ENCODE measurements at places on chromosomes 2 and 18.

DNA sequence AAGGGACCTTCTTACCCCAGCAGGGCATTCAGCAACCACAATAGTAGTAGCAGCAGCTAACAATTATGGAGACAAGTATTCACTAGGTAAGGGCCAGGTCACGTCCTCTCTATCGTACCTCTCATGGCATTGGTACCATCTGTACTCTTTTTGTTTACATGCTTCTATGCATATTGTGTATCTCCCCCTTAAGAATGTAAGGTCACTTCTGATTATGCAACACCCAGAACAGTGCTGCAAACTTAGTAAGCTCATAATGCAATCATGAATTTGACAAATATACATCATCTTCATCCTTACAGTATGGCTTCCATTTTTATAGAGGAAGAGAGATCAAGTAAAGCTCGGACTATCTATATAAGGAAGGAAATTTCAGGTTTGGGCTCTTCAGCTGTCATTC lies 46.1 kb downstream of the SPRED2 start:
- DNase-seq, result no peak

GRCh38 chr2:191738667-191739066 lies 60.7 kb downstream of the NABP1 start:
- no peak for DNase-seq

- DNase-seq, result no peak
Measured at GRCh38 chr2:98372121-98372520, 25.9 kb downstream of the CNGA3 start.

- no peak for DNase-seq
Measured at GRCh38 chr2:240441326-240441992, 6.0 kb downstream of the GPC1 start.

- no peak for DNase-seq
Measured at GRCh38 chr2:177573120-177573519, 180.5 kb downstream of the AGPS start.

- DNase-seq, result no peak
Measured at GRCh38 chr2:148725564-148725963, 81.0 kb downstream of the EPC2 start.

DNA sequence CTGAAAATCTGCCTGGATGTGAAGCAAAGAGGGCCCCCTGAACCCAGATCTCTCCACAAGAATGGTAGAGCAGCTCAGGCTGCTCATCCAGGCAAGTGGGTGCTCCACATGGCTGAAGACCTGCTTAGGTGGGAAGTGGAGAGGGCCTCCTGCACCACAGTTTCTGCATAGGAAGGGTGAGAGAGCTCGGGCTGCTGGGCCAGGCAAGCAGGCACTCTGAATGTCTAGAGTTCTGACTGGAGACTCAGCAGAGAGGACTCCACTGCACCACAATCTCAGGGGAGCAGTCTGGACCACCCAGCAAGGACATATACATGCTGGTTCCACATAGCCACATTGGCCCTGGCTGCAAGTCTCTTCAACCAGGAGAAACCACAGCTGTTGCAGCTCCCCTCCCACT lies 52.0 kb downstream of the DSEL start:
- no peak for DNase-seq

GRCh38 chr2:77007686-77008085 lies 514.5 kb downstream of the LRRTM4 start:
- DNase-seq, result no peak

DNA sequence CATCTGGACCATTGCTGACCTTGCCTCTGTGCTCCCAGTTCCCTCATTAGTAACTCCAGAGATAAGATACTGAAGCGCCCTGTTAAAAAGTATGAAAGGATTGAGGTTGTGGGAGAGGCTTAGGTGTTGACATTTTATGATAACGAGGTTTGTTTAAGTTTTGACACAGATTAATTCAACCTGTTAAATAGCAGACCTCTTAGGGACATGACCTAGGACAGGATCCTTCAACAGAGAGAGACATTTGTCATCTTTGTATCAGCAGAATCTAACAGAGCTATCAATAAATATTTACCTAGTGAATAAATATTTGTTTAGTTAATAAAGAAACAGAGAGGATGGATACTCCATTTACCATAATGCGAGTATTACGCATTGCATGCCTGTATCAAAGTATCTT lies 99.5 kb downstream of the DCC start:
- DNase-seq, result no peak

DNA sequence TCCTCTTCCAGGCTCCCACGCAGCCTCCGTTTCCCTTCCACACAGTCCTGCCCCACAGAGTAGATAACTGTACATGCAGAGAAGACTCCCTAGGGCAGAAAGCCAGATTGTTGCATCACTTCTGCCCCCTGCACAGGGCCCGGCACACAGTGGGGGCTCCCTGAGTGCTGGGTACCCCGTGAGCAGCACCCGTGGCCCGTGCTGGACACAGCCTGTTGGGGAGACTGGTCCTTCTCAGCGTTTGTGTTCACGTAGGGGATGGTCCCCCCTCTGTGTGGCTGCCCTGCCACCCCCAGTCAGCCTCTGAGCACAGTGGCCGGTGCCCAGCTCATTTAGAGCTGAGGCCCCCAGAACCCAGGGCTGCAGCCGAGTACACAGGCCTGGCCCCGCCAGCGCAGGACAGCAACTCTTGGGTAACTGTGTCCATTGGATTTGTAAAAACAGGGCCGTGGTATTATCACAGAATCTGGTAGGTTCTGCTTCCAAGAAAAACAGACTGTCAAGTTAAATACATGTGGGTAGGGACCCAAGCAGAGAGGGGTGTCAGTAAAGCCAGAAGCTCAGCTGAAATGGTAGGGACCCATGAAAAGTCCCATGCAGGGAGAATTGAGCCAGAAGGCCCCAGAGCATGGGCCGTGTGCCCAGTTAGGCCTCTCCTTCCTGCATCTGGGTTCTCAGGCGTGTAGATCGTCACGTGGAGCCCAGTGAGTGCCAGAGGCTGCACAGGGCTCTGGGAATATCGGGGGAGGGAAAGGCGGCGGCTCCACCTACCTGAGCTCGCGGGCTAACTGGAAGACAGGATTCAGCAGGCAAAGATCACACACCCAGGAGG lies 257.3 kb downstream of the ATAD2B start:
- DNase-seq, result no peak

DNA sequence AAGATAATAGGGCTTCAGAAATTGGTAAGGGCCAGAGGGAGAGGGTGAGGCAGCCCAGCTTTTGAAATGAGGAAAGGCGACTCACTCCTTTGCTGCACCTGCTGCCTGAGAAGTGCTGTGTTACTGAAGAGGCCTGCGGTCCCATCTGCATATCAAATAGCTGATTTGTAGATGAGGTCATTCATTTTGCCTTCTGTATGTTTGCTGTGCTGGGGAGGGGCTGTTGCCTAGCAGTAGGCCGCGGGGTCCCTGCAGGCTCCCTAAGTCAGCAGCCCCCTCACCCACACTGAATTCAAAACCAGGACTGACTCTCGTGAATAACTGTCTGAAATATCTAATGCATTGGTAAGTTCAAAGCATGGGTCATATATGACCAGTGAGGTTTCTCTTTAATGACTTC lies 377.2 kb downstream of the SOX11 start:
- DNase-seq, result no peak

DNA sequence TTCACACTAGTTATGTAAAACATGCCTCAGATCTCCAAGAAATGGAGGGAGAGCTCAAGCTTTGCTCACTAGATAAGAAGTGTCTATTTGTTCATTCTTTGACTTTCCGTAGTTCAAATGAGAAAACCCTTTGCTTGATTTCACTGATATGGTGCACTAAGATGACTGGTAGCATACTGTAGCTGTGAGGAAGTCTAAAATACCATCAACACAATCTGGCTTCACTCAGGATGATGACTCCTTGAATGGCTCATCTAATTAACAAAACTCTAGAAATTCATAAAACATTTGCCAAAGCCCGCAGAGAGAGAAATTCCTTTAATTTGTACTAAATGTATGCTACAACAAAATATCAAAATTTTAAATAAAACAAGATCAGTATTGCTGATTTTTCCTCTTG lies 152.8 kb upstream of the STK17B start:
- DNase-seq, result no peak

GRCh38 chr2:208039376-208040110 lies 14.2 kb upstream of the PLEKHM3 start:
- DNase-seq, result no peak

DNA sequence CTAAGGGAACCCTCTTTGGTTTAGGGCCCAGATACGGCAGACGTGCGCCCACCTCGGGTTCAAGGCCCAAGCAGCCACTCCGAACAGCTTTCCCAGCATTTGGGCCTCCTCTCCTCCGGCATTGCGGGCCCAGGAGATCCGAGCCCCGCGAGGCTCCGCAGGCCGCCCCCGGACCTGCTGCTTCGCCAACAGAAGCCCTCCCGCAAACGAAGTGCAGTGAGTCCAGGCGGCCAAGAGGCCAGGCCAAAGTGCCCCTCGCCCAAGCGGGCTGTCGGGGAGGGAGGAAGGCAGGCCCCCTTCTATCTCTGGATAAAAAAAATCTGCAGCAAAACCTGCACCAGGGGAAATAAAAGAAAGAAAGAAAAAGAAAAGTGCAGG lies 6.0 kb downstream of the EN1 start:
- no peak for DNase-seq

DNA sequence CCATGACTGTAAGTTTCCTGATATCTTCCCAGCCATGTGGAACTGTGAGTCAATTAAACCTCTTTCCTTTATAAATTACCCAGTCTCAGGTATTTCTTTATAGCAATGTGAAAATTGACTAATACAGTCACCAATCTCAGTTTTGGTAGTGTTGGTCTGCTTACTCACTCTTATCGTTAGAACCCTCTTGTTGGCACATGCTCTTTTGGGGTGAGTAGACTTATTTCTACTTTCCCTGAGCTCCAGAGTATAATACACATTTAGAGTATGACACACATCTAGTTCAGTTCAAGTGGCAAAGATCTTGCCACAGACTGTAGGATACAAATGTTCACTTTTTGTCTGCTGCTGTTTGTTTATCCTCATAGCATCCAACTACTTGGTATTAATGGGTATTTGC lies 347.5 kb upstream of the CELF4 start:
- DNase-seq, result no peak

DNA sequence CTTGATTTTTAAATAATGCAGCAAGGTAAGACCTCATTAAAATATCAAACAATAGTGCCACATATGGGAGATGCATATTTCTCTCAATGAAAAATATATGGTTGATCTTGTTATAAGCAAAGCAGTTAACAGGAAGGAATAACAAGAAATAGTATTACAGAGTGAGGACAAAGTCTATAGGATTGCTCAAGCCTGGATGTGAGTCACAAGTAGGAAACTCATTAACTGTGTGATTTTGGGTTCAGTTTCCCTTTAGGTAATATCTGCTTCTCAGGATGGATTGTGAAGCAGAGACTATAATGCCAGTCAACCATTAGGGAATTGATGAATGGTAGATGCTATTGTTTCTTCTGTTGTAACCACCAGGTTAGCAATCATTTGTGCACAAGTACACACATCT lies 42.9 kb upstream of the SPHKAP start:
- no peak for DNase-seq

- DNase-seq, result no peak
Measured at GRCh38 chr2:196224756-196225155, 53.4 kb upstream of the STK17B start.

DNA sequence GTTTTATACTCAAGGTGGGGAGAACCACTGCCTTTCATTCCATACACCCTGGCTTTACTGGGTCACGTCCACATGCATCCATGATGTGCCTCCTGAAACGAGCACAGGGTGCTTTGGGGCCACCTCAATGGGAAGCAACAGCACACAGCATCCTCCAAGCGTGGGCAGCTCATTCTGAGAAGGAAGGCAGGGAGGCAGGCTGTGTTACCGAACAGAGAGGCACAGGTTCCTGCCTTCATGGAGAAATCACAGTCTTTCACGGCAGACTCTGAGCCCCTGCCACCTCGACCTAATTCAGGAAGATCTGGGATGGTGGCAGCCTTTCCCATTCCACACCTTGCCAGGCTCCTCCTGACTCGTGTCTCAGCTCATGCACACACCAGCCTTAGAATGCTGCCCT lies 130.1 kb downstream of the GBX2 start:
- DNase-seq, result no peak

DNA sequence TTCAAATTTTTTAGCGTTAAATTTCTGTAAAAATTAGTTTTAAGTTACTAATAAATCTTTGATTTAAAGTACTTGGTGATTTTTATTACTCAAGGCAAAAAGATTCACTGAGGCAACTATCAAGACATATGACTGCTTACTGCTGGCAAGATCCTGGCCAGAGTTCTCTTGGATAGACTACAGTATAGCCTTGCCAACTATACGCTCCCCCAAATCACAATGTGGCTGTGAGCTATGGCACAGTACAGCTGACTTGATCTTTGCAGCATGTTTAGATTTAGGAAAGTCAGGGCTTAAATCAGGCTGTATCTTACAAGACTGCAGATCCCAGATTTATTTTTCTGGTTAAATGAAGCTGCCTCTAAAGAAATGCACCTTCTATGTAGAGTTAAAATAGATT lies 26.5 kb downstream of the MSTN start:
- no peak for DNase-seq

DNA sequence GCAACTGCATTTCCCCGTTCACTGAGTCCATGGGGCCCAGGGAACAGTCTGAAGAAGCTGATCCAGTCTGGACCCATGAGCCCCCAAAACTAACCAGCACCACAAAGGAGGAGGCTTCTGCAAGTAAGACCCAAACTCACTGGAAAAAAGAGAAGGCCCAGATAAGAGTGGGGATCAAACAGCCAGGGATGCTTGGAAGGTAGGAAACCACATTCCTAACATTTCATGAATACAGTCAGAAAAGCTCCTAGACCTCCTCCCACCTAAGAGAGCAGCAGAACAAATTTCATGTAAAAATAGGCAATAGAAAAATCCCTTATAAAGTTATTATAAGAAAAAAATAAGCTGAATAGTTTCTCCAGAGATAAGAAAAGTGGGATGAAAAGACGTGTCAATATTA lies 30.3 kb downstream of the TUBB6 start:
- no peak for DNase-seq

DNA sequence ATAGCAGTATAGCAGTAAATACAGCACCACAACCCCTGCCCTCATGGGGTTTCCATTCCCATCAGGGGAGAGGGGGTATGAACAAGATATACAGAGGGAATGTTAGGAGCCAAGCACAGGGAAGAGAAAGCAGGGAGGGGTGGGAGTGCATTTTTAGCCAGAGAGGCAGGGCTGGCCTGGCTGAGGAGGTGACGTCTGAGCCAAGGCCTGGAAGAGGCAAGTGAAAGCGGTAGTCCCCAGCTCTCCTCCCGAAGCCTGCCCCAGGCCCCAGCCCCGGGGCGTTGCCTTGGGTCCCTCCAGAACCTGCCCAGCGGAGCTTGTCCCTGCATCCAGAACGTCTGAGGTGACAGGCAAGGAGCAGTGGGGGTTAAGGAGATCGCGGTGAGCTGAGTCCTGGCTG lies 45.1 kb upstream of the FOSL2 start:
- no peak for DNase-seq

GRCh38 chr2:127407091-127407490 lies 11.1 kb upstream of the PROC start:
- no peak for DNase-seq

- DNase-seq, result no peak
Measured at GRCh38 chr2:64581777-64582539, 57.8 kb downstream of the AFTPH start.

GRCh38 chr2:69668598-69668997 lies 25.1 kb upstream of the AAK1 start:
- no peak for DNase-seq

Measured in AG09309 (cell line).